ENCODE measurements at places on chromosomes 16 and 17.

DNA sequence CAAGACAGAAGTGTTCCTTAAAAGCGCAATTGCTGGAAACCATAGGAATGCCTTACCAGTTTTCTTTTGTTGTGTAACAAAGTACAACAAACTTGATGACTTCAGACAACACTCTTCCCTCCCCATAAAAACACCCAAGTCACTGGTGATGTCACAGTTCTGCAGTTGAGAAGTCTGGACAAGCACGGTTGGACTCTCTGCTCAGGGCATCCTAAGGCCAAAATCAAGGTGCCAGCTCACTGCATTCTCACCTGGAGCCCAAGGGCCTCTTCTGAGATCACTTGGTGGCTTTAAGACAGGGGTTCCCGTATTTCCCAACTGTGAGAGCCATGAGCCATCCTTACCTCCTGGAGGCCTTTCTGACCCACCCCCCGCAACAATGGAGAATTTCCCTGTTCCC lies 45.6 kb upstream of the MEAK7 start:
- no peak for DNase-seq

DNA sequence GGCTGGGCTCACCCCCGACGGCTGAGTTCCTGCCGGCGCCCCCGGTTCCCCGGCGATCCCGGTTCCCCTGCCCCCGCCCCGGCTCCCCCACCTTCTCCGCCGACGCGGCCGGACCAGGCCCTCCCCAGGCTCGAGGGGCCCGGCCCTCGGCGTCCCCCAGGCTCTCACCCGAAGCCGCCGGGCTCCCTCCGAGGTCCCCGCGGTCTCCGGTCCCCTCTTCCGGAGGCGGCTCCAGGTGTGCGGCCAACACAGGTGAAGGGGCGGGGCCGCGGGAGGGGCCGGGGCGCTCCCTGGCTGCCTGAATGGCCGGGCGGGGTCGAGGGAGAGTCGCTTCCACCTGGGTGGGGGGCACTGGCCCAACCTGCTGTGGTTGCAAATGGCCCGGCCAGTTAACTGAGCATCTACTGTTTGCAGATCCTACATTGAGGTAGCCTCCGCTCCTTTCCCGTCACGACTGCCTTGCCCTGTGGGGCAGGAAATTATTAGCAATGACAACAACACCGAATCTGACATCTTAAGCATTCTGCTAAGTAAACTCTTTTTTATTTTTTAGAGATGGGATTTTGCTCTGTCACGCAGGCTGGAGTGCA lies at the start of gene BICDL2:
Gene BICDL2, minus strand, starts transcription at position 219 of the 590 bp plus-strand sequence. CDS start 1,448 bp downstream, outside the sequence.
- no peak for DNase-seq

GRCh38 chr16:83305092-83305491 lies 502.7 kb upstream of the HSBP1 start:
- no peak for DNase-seq

GRCh38 chr17:48624544-48625494 lies 1.3 kb downstream of the HOXB9 start:
- no peak for DNase-seq

DNA sequence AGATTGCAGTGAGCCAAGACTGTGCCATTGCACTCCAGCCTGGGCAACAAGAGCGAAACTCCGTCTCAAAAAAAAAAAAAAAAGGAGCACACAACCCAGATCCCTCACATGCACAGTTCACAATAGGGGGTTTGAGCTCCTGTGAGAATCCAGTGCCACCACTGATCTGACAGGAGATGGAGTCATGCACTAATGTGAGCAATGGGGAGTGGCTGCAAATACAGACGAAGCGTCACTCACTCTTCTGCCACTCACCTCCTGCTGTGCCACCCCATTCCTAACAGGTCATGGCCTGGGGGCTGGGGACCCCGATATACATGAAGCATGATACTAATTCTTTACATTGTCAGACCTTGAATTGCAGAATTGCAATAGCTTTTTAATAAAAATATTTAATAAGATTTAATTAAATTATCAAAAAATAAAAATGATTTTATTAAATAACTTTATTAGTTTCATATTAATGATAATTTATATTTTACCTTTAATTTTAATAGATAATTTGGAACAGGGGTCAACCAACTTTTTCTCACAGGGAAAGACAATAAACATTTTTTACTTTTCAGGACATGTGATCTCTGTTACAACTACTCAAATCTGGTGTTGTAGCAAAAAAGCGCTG lies 171.4 kb downstream of the COPRS start:
- DNase-seq = no peak

DNA sequence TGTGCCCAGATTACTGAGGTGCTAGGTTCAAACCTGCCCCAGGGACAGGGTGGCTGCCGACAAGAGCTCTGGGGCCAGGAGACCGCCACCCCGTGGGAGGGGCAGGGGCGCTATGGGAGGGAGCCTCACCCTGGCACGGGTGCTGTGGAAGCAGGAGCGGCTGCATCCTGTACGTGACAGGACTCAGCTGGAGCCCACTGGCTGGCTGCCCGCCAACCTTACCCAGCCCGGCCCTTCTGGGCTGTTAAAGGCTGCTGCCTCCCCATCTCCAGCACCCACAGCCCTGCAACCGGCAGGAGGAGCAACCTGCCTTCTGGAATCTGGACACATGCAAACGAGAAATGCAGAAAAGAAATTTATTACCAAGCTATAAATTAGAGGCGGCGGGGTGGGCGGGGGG lies 11.2 kb downstream of the PAM16 start:
- DNase-seq = no peak

DNA sequence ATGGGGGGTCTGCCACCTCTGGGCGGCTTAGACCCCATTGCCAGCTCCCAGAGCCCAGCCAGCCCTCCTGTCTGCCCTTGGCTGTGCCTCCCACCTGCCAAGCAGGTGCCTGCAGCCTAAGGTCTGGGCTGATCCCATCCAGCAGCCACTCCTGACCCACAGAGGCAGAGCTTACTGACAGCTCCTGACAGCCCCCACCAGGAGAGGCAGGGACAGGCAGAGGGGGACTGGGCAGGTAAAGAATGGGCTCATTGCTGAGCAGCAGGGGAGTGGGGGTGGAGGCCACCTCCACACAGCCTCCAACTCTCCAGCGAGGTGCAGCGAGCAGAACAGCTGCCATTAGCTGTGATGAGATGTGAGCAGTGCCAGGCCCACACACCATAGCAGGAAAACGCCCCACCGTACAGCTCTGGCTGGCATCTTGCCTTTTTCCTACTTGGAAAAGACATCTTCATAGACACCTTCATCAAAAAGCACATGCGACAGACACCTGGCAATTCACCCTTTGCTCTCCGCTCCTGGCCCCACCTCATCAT lies 164.4 kb downstream of the C16orf78 start:
- DNase-seq = no peak

- peak; percentile 75 for DNase-seq
Observed at GRCh38 chr17:48646183-48647102, 20.3 kb upstream of the HOXB9 start.
